ENCODE measurements at places on chromosomes 16 and 17.

DNA sequence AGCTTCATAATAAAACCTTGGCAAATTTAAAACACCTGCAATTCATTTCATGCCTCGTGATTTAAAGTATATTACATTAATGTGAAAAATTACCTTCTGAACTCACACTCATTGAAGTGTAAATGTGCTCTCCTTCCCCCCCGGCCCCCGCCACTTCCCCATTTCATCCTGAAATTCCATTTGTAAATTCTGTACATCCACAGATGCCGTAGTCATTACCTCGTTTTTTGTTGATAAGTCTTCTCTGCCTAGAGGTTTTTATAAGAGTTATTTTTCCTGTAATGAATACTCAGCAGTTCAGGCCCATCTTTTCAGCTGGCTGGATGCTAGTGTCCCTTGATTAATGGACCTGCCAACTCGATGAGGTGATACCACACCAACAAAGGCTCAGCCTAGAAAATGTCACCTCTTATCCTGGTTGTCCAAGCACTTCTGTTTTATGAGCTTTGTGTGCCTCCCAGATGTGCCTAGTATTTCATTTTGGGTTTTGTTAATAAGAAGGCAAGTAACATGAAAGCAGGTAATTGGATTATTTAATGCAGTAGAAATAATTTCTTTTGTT is 64.8 kb upstream of the KIFC3 start:
- DNase-seq, result no peak

DNA sequence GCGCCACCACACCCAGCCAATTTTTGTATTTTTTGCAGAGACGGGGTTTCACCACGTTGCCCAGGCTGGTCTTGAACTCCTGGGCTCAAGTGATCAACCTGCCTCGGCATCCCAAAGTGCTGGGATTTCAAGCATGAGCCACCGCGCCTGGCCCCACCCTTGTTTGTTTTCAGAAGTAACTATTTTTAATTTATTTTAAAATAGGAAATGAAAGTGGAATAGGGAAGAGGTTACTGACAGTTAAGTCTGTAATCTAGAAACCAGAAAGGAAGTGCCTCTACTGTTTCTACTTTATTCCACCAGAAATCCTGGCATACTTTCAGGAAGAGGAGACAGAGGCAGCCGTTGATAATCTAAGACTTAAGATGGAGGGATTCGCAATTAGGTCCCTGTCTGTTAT is 225.6 kb downstream of the TANC2 start:
- DNase-seq, result no peak

- DNase-seq, result no peak
These were observed 5.1 kb downstream of the RNF112 start for GRCh38 chr17:19415806-19416775.

GRCh38 chr17:72591289-72592241 is 470.7 kb downstream of the SOX9 start:
- DNase-seq, result no peak

DNA sequence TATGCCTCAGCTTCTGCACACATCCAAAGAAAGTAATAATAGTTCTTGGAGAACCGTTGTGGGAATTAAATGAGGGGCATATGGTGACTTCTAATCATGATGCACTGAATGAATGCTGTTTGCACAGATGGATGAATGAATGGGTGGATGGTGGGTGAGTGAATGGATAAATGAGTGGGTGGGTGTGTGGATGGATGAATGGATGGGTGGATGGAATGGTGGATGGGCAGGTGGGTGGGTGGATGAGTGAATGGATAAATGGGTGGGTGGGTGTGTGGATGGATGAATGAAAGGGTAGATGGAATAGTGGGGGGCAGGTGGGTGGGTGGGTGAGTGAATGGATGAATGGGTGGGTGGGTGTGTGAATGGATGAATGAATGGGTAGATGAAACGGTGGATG is 44.9 kb upstream of the FOXF1 start:
- no peak for DNase-seq

GRCh38 chr17:50571681-50572080 is 11.2 kb downstream of the CACNA1G start:
- DNase-seq, result no peak

DNA sequence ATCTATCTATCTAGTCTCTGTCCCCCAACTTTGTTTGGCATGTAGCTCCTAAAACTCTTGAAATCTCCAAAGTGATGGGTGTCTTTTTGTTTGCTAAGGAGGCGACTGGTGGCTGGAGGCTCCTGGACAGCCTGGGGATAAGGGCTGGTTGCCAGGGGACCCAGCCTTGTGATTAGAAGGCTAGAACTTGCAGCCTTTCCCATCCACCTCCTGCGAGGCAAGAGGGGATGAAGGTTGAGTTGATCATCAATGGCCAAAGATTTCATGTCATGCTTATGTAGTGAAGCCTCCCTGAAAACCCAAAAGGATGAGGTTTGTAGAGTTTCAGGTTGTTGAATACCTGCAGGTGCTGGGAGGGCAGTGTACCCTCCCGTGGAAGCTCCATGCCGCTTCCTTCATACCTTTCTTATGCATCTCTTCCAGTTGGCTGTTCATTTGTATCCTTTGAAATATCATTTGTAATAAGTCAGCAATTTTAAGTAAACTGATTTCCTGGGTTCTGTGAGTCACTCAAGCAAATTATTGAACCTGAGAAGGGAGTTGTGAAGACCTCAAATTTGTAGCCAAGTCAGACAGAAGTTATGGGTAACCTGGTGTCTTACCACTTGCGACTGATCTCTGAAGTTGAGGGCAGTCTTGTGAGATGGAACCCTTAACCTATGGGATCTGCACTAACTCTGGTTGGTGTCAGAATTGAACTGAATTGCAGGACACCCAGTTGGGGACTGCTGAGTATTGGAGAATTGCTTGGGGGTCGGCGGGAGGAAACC is 202.4 kb downstream of the SEC14L1 start:
- DNase-seq, result no peak

DNA sequence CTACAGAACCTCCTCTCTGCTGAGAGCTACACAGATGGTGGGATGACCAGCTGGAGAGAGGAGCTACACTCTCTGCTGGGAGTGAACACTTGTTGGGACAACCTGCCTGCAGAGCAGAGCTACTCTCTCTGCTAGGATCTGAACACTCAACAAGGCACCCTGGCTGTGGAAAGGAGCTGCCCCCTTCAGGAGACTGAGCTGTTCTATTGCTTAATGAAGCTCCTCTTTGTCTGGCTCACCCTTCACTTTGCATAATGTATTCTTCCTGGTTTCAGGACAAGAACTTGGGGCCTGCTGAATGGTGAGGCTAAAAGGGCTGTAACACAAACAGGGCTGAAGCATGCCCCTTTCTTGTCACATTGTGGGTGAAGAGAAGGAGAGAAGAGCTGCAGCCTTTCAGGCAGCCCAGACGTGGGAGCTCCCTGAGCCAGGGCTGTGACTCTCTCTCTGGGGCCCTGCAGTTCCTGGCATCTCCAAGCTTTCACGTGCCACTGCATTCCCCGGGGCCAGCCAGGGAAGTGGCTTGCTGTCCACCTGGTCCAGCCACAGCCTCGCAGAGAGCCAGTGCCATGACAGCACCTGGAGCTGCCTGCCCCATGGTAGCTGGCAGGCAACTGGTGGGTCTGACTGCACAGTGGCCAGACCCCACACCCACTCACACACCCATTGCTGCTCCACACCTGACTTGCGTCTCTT is 272.8 kb upstream of the KCNJ16 start:
- no peak for DNase-seq

DNA sequence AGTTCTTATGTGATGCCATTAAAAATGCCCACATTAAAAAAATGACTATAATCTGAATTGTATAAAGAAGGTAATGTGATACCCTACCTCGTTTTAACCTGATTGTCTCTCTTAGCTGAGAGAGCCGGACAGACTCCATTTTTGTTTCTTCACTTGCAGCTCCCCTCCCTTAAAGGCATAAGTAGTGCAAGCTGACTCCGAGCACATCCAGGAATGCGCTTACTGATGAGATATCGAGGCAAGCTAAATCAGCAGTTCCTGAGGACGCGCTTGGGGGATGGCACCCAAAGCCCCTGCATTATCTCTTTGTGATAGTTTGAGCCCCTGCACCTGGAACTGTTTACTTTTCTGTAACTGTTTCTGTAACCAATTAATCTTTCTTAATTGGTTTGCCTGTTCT is 6.3 kb downstream of the KRT24 start:
- no peak for DNase-seq

DNA sequence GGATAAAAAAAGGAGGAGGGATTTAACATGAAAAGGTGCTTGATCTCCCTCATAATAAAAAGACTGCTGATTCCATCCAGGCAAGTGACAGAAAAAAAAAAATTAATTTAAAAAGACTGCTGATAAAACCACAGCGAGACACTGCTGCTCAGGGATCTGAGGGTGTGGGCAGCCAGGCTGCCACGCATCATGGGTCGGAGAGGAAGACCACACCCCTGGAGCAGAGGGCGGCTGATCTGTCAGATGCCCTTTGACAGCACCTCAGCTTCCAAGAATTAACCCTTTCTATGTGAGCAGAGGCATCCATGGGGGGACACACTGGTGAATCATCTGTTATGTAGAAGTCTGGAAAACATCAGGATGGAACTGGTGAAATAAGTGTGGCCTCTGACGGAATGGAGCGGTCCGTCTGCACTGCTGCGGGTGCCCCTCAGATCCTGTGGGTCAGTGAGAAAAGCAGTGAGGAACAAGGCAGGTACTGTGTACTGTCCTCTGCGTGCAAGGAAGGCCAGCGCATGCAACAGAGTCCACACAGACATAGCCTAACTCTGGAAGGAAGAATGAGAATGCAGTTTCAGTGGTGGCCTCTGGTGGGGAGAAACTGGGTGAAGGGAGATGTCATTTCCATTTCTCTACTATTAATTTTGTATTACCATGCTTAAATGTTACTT is 19.8 kb downstream of the MAPT start:
- peak; percentile 14 for DNase-seq

GRCh38 chr16:50037662-50038220 is 12.7 kb downstream of the CNEP1R1 start:
- DNase-seq, result peak; percentile 39

DNA sequence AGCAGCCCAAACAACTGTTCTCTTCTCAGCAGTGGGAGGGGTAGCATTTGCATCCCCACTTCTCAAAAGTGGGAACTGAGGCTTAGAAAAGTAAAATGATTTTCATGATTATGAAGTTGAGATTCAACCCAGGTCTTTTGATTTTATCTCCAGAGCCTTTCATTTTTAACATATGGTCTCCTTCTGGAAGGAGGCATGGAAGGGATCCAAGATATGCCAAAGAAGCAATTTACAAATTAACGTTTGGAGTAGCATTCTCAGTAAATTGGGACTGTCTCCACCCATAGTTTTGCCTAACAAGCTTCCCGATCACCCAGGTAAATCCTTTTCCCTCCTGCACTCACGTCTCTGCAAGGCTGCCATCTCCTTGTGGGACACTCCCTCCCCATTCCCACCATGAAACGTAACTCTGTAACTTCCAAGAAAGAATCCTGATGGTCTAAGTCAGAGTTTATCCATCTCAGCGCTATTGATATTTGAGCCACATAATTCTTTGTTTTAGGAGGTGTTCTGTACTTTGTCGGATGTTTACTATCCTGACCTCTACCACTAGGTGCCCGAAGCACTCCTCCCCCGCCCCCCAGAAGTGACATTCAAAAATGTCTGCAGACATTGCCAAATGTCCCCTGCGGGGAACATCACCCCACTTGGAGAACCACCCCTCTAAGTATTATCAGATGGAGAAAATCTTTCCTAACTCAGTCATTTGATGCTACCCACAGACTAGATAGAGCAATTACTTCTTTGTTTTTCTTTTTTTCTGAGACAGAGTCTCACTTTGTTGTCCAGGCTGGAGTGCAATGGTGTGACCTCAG is 32.9 kb upstream of the NFAT5 start:
- no peak for DNase-seq

DNA sequence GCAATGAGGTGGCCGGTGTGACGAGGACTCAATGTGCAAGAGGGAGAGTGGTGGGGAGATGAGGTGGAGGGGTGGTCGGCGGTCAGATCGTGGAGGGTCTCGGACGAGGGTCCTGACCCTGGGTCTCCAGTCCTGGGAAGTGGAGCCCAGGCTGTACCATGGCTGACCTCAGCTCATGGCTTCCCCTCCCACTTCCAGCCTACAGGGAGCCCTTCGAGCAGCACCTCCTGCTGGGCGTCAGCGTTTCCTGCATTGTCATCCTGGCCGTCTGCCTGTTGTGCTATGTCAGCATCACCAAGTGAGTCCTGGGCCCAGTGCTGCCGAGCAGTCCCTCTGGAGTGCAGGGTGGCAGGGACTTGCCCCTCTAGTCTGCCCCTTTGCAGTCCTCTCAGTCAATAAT is 41.8 kb downstream of the IL4R start:
- peak; percentile 26 for DNase-seq

DNA sequence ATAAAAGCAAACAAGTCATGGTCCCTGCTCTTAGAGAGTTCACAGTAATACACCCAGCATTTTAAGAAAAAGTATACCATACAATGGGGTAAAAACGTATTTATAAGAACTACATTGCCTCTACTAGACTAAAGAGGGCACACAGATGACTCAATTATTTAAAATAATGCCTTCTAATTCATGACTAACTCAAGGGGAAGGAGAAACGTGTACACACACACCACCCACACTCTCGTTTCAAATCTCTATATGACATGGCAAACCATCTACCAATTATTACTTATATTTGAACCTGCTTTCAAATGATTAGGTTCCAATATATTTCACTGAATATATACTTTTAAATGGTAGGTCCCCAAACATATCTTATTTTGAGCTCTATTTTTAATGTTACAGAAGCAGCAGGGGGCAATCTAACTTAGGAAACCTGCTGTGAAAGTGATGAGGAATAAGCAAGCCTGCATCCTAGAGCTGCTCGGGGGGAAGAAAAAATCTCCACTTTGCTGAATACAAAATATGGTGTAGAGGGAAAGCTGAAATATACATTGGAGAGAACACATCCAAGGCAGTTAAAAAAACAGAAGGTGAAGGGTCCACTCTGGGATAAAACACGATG is 232.4 kb upstream of the PSMD7 start:
- DNase-seq, result peak; percentile 2

- DNase-seq, result no peak
These were observed 19.6 kb upstream of the SLC35B1 start for GRCh38 chr17:49727380-49727779.

- DNase-seq, result no peak
These were observed 9.2 kb upstream of the NAT9 start for GRCh38 chr17:74785096-74785980.

DNA sequence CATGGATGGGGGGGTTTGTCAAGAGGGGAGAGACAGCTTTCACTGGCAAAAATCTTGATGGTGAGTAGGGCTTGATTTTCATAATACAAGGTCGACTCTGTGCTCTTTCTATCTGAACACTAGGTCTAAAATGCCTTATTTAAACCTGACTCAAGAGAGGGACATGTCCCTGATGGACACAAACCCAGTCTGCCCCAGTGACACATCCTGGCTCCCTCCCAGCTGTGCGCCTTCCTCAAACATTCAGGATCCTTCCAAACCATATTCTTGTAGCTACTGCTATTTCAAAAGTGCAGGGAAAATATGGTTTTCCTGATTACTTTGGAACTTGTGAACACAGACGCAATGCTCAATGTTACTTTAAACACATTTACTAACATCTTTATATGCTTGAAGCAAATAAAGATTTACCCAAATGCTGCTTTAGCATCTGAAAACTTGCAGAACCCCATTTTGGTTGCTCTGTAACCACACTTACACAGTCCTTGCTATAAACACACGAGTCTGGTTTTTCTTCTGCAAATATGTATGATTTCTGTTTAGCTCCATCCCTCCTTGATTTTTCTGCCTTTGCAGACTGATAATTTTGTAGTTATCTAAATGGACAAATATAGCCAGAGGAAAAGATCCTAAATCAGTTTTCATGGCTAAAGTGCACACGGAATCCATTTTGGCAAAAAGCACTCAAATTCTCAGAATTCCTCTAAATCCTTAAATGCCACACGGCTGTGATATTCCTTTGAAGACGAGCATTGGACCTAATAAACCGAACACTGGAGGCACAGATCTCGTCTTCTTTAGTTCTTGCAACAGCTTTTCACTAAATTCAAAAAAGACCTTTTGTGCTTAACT is 499.9 kb upstream of the ZFHX3 start:
- DNase-seq, result no peak

Measured in OCI-M1 (cell line).